ENCODE measurements at places on chromosomes 3 and 15. TPM values are rescaled to one million over a fixed set of nuclear protein-coding genes. Genes with fewer than 3 reads are reported as not detected.

The SHF gene
- total RNA-seq = 3.4 TPM

The KBTBD13 gene
- total RNA-seq = not detected

The SKOR1 gene
- not detected for total RNA-seq

The CCR8 gene
- total RNA-seq = not detected

The TTLL13 gene
- not detected for total RNA-seq

The C2CD4A gene
- not detected for total RNA-seq

The SNX22 gene
- total RNA-seq = 3.7 TPM

The EXD1 gene
- 0.51 TPM for total RNA-seq

The WNT5A gene
- 1.3 TPM for total RNA-seq

The RPP25 gene
- 1.4 TPM for total RNA-seq

The FILIP1L gene
- total RNA-seq = not detected

The LMOD3 gene
- total RNA-seq = 0.19 TPM

The BLOC1S6 gene
- 68.8 TPM for total RNA-seq

The SKIC8 gene
- total RNA-seq = 343 TPM
